ENCODE measurements at places on chromosomes 11 and 22.

DNA sequence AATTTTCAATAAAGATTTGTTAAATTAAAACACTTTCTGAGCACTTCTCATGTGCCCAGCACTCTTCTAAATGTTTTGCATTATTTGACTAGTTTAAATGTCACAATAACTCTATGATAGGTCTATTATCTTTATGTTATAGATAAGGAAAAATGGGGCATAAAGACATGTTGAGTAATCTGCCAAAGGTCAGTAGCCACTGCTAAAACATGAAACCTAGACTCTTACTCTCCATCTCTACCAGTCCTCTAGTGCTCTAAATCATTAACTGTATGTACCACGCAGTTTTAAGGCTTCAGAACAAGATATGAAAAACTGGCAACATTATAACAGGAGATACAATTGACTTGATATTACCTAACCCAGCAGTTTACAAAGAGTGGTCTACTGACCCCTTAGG is 6.9 kb downstream of the RAB6A start:
- DNase-seq, result no peak

GRCh38 chr11:45652781-45653180 is 12.6 kb downstream of the CHST1 start:
- no peak for DNase-seq

DNA sequence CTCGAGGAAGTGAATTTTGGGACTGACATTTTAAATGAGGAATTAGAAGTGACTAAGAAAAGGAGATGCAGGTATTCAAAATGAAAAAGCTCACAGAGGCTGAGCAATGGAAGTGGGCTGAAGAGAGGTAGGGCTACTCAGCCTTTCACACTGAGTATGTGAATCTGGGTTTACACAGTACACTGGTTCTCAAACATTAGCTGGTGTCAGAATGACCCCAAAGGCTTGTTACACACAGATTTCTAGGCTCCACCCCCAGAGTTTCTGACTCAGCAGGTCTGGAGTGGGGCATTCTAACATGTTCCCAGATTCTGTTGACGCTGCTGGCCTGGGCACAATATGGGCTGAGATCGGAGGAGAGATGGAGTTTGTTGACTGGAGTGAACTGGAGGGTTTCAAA is 32.8 kb downstream of the CADM1 start:
- DNase-seq, result peak; percentile 2

DNA sequence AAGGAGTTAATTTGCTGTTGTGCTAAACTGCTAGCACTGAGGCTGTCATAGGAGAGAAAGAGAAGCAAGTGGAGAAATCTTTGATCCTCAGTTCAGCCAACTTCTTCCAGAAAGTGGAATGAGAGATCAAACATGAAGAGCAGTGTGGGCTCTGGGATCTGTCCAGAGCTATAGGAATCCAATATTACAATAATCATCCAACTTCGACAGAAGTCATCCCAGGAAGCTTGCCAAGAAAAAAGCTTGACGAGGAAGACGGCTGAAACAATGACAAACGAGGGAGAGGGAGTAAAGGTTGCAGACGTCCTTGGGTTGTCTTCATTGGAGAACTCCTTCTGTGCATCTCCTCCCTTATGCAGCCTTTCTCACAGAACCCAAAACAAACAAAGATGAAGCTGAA is 496.2 kb downstream of the INSC start:
- no peak for DNase-seq

- peak; percentile 12 for DNase-seq
These were observed 26.8 kb upstream of the RAG1 start for GRCh38 chr11:36540998-36541397.
